ENCODE measurements at places on chromosomes 6 and 20.

- DNase-seq = no peak
Observed at GRCh38 chr6:94227741-94228140, 808.4 kb upstream of the EPHA7 start.

DNA sequence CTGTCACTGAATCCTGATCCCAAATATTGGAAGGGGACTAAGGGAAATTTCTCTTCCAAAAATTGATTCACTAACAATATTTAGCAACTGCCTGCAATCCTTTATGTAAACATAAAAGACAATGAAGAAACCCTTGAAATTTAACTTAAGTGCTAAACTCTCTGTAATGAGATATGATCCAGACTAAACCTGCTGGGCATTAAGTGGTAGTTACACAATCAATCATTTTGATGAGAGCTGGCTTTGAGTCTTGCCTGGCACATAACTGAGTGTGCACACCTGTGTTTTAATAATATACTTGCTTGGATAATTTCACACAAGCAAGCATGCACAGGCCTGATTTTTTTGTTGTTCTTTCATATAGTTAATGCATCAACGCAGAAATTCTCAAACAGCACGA lies 9.8 kb upstream of the ZFP64 start:
- no peak for DNase-seq

- no peak for DNase-seq
Observed at GRCh38 chr20:50546729-50547314, 36.6 kb downstream of the PTPN1 start.

- DNase-seq = no peak
Observed at GRCh38 chr20:47857569-47858464, 72.5 kb upstream of the SULF2 start.

DNA sequence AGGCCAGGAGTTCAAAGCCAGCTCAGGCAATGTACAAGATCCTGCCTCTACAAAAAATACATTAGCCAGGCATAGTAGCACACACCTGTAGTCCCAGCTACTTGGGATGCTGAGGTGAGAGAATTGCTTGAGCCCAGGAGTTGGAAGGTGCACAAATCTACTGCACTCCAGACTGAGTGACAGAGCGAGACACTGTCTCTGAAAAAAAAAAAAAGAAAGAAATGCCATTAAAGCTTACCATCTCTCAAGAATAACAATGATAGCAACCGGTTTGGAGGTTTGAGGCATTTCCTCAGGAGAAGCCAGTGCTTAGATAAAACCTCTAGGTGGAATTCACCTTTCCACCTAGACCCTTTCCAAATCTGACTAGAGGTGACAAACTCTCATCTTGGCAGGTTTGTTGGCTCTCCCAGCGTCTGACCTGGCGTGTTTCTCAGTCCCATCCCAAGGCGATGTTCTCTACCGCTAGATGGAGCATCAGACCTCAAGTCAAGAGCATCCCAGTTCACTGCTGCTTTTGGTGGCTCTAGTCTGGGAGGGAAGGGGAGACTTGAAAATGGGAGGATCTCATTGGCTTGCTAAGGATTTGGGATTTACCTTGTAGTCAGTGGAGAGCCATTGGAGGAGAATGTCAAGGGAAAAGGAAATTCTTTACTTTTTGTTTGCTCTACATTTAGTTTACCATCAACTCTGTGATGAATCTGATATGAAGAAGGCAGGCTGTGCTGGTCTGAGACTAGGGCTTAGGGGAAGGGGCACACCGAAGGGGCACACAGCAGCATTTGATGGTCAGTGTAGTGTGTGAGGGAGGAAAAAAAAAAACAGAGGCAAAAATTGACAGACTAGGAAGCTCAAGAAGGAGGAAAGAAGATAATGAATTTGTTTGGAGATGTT lies 67.9 kb downstream of the NCOA7 start:
- no peak for DNase-seq
